Stimulated activated CD8-positive, alpha-beta memory T cell treated with anti-CD3 and anti-CD28 coated beads, Interleukin-7, amount 100 ng/mL, for 1 hour (primary cell): ENCODE measurements at places on chromosomes 12 and 14.

DNA sequence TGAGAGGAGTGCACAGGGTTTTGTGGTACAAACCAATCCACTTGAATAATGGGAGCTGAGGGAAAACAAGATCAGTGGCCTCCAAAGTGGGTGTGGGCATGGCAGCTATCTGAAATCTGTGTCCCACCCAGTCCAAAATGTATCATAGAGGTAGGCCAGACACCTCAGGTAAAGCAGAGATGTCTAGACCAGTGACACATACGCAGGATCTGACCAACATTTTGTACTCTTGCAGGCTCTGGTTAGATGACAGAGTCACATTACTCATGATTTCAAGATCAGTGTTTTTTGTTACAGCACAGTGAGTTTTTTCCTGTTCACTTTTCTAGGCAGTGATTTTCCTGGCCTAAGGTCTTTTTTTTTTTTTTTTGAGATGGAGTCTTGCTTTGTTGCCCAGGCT, 211.8 kb downstream of the PCNX1 start:
- no peak for DNase-seq

DNA sequence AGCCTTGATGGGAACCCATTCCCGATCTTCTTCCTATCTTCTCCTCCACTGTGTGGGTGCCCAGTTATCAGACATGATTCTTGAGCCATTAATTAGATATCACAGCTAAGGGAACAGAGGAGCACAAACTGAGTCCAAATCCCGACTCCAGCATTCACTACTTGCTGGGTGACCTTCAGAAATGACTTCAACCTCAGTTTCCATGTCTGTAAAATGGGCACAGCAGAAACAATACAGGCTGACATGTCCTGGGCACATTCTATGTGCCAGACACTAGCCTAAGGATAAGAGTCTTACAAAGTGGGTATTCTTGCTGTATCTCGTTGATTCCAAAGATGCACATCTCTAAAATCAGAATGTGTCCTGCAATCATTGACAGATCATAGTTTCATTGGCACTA, 128.7 kb upstream of the NOS1 start:
- DNase-seq: no peak

- no peak for DNase-seq
Measured at GRCh38 chr12:64995816-64996215, 125.3 kb downstream of the WIF1 start.

GRCh38 chr14:64938972-64939816, 3.4 kb downstream of the GPX2 start:
- DNase-seq: no peak

- DNase-seq: no peak
Measured at GRCh38 chr12:124939079-124939420, 24.6 kb upstream of the UBC start.

GRCh38 chr14:32608857-32609256, 279.8 kb downstream of the AKAP6 start:
- no peak for DNase-seq

DNA sequence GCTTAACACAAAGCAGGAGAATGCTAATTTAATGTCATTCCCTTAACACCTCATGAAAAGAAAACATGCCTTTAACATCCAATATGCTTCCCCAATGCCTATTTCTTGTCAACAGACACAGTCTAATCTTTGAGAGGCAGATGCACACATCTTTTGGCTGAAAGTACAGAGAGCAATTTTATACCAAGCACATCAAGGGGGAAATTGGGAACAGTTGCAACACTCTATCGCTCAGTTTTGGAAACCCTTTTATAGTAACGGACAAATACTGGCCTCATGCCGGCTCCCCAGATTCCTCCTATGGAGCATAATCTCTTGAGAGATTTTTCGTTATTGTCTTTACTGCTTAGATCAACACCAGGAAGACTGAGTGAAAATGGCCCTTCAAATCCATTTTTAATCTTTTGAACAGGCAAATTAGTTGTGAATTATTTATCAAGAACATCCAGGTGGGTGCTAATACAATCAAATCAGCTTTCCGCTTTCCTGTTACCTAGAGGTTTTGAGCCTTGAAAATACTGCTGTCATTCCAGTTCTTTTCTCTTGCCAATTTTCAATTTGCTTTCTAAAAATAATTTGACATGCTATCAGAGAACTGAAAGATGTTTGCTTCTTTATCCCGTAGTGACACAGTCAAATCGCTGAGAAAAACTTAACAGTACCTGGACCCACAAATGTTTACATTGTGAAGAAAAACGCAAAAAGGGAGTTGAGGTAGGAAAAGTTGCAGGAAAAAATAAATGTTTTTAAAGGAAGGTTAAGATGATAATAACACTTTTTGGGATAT, 60.7 kb upstream of the CAND1 start:
- no peak for DNase-seq
